Naive thymus-derived CD8-positive, alpha-beta T cell (primary cell): ENCODE measurements at places on chromosomes 11 and 22.
A peak's percentile ranks its signal among the peaks of the same experiment; 100 is the strongest.

DNA sequence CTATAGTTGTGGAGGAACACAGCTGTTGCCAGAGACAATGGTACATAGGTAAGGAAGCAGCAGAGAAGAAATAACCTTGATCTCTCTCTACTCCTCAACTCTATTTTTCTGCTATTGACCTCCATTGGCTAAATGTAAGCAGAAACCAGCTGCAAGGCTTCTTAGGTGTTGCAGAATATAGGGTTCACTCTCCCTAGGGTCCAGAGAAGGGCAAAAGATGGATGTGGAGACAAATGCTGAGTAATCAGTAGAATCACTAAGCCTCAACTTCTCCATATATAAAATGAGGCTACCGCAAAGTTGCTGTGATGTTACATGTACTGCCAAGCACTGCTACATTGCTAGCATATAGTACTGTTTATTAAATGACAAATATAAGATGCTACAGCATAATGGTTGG, 120.6 kb downstream of the PDE3B start:
- no peak for DNase-seq

GRCh38 chr11:690738-691633, 4.0 kb downstream of the DEAF1 start:
- DNase-seq, result no peak

DNA sequence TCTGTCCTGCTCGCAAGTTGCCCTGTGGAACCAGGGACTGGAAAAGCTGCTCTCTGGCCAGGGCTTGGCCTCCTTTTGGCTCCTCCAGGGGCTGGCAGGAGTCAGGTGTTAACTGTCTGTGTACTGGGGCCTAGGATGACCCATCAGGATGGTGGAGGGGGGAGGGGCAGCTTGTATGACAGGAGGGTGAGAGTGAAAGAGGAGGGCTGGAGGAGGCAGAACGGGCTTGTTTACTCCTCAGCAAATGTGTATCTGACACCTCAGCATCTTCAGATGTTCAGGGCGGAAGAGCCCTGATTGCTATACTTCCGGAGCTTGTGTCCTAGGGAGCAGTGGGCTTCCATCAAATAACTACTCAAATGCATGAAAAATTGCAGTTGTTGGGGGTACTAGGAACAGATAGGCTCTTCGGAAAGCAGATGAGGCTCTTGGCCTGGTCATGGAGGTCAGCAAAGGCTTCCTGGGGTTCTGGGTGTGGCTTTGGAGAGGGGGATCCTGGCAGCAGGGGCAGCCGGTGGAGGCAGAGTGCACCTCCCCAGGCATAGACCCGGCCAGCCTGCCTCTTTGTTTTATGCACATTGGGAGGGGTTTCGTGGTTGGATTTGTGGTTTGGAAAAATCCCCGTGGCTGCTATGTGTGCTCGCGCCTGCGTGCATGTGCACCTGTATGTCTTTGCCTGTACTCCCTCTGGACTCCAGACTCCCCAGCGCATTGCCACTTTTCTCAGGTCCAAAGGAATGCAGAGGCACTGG, 31.2 kb downstream of the CD82 start:
- DNase-seq, result peak; percentile 38

DNA sequence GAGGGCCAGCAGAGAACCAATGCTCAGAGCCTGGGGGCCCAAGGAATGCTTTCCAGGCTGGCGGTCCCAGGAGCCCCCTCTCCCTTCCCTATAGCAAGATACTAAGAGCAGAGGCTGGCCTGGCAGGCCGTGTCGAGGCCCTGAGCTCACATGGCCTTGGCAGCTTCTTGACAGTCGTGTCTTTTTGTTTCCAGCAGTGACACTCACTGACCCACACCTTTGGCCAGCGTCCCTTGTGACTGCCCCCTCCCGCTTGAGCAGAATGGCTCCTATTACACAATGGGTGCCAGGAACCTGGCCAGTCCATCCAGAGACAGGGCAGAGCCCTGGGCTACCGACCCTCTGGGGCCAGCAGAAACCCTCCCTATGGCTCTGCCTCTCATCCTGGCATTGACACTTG, 6.4 kb upstream of the CCND1 start:
- no peak for DNase-seq

GRCh38 chr22:44660051-44660830, 41.8 kb upstream of the PRR5 start:
- DNase-seq, result no peak

GRCh38 chr22:19714312-19715187, at the start of gene SEPTIN5:
TSS of gene SEPTIN5 (plus strand) at chr22:19714503. CDS start at chr22:19714589, 86 bp downstream.
- DNase-seq, result no peak

- no peak for DNase-seq
Observed at GRCh38 chr22:41575533-41575932, 14.1 kb downstream of the PMM1 start.

DNA sequence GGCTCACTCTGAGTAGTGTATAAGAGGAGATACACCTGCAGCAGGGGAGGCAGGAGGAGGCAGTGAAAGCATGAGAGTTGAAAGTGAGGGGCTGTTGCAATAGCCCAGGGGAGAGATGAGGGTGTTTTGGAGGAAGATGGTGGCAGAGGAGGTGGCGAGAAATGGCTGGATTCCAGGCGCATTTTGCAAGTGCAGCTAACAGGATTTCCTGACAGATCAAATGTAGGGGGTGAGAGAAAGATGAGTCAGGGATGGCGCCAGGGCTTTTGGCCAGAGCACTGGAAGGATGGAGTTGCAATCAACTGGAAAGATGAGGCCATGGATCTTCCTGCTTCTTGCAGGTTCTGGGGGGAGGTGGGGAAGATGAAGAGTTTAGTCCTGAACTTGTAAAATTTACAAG, 16.8 kb upstream of the TSPAN18 start:
- DNase-seq, result no peak

GRCh38 chr11:12556155-12556554, 118.1 kb upstream of the TEAD1 start:
- DNase-seq, result no peak

GRCh38 chr22:20225693-20225966, 42.5 kb downstream of the RTN4R start:
- no peak for DNase-seq

DNA sequence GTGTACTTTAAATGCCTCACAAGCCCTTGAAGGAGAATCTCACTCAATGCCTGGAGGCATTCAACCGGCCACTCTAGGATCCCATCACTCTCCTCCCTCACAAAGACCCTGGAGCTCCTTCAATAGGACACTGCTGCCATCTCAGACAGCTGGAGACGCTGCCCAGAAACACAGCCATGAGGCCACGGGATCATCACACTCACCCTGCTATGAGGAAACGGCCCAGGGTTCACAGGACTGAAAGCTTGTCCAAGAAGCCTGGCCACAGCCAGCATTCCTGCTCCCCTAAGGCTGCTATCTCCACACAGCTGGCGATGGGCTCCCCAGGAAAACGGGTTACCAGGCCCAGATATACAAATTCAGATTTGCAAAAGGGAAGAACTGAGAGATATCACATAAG, 13.2 kb downstream of the CARS1 start:
- DNase-seq, result no peak

DNA sequence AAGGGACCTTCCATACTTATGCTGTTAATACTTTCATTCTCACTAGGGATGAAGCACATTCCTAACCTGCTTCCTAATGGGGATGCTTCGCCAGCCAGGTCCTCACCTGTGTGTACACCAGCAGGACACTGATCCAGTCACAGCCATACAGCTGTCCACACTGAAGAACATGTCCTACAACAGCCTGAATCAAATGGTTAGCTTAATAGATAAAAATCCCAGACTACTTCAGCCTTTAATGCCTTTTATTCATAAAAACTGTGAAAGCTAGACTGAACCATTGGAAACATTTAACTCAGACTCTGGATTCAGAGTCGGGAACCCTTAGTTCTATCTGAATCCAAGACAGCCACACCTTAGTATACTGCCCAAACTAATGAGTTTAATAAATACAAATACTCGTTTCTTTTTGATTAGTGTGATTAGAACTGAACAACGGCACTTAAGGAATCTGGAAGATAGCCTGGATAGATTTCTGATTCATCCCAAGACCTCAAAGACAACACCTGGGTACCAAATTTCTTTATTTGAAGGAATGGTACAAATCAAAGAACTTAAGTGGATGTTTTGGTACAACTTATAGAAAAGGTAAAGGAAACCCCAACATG, 3.3 kb downstream of the FTH1 start:
- DNase-seq, result no peak

- DNase-seq, result no peak
Observed at GRCh38 chr11:86671531-86672006, 847 bp downstream of the ME3 start.

GRCh38 chr22:49561976-49562375, 265.7 kb downstream of the BRD1 start:
- no peak for DNase-seq

DNA sequence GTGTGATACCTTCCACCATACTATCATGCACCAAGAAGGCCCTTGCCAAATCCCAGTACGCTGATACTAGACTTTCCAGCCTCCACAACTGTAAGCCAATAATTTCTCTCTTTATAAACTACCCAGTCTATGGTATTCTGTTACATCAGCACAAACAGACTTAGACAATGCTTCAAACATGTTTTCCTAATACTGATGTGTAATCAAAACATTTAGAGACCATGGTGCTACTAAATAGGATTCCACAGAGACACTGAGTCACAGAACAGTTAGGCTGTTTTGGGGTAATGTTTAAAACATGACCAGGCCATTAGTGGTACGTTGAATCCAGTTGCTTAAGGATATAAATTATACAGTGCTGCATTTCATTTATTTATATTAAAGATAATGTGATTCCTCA, 103.7 kb downstream of the PICALM start:
- DNase-seq, result no peak

GRCh38 chr22:28977481-28977971, 84.1 kb downstream of the C22orf31 start:
- DNase-seq, result no peak
